ENCODE measurements at places on chromosomes 7 and 10.

DNA sequence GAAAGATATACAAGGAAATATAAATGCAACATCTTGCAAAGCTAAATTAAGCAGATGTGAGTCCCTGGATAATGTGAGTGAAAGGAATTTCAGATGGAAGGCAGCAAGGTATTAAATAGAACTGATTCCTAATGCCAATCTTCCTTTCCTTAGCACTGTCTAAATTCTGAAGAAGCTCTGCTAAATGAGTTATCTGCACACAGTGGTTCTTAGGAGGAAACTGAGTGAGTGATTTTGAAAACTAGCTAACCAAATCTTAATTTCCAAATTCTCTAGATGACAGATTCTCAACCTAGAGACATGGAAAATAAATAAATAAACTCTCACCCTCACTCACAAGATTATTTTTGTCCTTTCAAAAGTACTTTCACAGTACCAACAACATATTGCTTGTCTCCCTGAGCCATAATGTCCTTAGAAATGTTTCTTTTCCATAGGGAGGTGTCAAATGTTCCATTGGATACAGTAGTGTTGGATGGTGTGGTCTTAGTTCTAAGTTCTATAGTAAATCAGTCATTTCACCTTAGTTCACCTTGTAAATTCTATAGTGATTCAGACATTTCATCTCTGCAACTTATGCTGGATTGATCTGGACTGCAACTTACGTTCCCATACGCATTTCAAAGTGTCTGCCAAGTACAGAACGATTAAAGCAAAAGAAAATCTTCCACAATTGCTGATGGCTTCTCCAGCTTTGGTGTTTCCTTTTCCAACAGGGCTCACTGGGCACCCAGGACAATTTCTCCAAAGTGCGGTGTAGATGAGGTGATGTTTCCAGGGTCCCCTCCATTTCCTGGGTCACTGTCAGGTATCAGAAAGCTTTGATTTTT lies 145.4 kb upstream of the FAM171A1 start:
- DNase-seq, result no peak

- no peak for DNase-seq
Measured at GRCh38 chr10:103111918-103112877, 80.9 kb downstream of the NT5C2 start.

- DNase-seq, result no peak
Measured at GRCh38 chr10:75926763-75927162, 495.3 kb downstream of the LRMDA start.

DNA sequence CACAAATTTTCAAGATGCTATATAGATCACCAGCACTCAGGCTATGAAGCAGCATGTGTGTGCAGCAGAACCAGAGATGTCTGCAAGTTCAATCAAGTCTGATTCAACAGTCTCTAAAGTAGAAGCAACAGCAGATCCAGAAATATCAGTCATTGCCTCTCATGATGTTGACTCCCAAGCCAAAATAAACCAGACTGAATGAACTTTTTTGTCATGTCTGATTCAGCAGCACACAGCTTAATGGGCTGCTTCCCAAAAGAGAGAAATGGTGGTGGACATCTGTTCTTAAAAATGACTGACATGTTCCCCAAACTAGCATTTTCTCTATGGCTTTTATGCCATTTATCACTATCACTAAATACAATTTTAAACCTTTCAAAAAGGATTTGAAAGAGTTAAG lies 53.8 kb downstream of the TMEM26 start:
- no peak for DNase-seq

GRCh38 chr10:92024700-92025099 lies 101.1 kb downstream of the BTAF1 start:
- DNase-seq, result no peak

GRCh38 chr10:64054392-64054791 lies 533.2 kb downstream of the REEP3 start:
- DNase-seq, result no peak

DNA sequence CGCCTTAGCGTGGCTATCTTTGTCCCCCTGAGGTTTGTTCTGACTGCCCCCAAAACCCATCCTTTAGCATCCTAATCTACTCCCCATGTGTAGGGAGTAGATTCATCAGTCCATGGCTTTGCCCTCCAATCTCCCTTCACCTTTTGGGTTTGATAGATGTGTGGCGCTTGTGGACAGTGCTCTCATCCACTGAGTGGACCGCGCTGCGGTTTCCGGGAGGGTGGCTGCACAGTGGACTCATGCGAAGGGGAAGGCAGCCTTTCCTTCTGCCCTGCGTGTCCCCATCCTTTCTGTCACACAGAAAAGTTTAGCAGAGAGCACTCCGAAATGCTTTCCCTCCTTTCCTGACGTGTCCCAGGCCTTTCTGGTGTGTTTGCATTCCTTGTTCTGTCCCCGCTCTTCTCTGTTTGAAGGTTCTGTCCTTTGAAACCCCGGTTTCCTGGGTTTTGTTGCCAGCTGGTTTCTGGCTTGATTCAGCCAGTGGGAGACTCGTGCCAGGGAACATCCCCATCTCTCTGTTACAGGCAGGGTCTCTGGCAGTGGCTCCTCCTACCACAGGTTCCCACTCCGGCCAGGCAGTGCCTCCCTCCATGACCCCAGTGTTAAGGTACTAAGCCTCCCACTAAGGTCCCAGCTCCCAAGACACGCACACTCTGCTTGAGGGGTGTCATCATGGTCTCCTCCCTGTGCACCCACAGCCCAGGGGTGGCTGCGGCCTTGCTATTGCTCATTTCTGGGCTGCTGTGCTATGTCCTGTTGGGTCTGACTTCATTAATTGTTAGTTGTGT lies 547.7 kb upstream of the DPP6 start:
- no peak for DNase-seq

GRCh38 chr7:66321283-66321682 lies 116.1 kb downstream of the TPST1 start:
- DNase-seq, result no peak

DNA sequence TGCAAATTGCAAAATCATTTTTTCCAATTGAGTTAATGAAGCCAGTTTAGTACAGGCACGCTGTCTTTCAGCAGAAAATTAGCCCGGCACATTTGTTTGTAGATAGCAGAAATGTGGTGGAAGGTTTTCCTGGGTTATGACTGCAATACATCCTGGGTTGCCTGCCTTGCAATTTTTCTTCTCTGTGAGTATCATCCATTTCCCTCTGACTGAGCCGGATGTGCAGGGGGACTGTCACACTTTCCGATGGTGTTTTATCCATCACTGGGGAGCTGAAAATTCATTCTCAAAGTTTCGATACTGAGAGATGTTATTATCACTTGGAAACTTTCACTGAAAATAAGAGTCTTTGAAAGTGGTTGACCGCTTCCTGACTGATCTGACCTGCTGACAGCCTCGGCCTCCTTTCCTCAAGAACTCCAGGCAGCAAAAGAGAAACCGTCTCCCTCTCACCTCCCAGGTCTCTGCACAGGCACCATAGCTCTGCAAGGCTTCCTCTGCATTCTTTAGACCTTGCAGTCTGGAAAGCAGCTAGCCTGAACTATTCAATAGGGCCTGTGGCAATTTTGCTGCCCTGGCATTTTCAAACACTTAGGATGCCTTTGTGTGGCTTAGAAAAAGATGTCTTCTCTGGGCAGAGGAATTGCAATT lies 320.8 kb upstream of the NRP1 start:
- no peak for DNase-seq

DNA sequence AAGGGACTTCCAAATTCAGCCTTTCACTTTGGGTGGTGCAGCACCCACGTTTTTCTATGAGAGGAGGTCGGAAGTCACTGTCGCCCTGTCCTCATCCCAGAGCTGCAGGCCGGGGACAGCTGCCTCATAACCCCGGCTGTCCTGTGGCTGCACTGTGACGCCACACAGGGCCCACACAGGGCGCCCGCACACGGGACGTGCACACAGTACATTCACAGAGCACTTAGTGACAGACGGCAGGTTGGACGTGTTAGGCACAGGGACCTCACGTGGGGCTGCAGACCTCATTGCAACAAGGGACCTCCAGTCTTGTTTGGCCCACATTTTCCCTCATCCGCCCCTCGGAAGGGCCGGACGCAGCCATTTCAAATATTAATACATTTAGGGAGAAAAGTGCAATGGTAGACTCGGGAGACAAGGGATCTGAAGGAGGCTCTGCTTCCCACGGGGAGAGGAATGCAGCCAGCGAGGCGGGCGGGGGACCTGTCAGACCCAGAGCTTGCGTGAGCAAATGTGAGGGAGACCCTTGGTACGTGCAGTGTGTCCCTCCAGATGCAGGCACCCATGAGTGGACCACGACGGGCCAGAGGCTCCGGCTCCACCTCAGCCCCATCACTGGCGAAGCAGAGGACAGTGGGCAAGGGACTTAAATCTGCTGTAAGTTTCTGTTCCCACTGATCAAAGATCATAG lies 86.7 kb downstream of the VOPP1 start:
- DNase-seq, result no peak

Measured in stimulated activated CD8-positive, alpha-beta memory T cell treated with anti-CD3 and anti-CD28 coated beads, Interleukin-15, amount 100 ng/mL, for 48 hours (primary cell).